ENCODE measurements at places on chromosomes 2 and 18. TPM values are rescaled to one million over a fixed set of nuclear protein-coding genes. Genes with fewer than 3 reads are reported as not detected.

- H3K36me3 ChIP-seq, result peaks cover 37% of the 10 kb centered on the region
- no peaks in the 10 kb centered on the region for H3K27me3 ChIP-seq
- peaks cover 57% of the 10 kb centered on the region for H3K4me1 ChIP-seq
- peak; percentile 29 for DNase-seq
Observed at GRCh38 chr18:23503963-23504344, 643 bp downstream of the RMC1 start.

- H3K4me3 ChIP-seq, result no peak overlapping the region
- no peak overlapping the region for H3K27ac ChIP-seq
- no peaks in the 10 kb centered on the region for H3K36me3 ChIP-seq
- H3K4me1 ChIP-seq, result no peaks in the 10 kb centered on the region
- no peak for DNase-seq
Observed at GRCh38 chr2:235486729-235487128, 7.1 kb upstream of the AGAP1 start.

GRCh38 chr2:141058556-141058955 lies 1072.3 kb downstream of the LRP1B start:
- H3K27me3 ChIP-seq, result no peaks in the 10 kb centered on the region
- H3K27ac ChIP-seq, result no peak overlapping the region
- H3K4me1 ChIP-seq, result no peaks in the 10 kb centered on the region
- H3K36me3 ChIP-seq, result no peaks in the 10 kb centered on the region

The TBR1 gene
- total RNA-seq, result not detected

- H3K4me3 ChIP-seq, result no peak overlapping the region
- no peaks in the 10 kb centered on the region for H3K4me1 ChIP-seq
- peaks cover 14% of the 10 kb centered on the region for H3K27me3 ChIP-seq
- H3K36me3 ChIP-seq, result no peaks in the 10 kb centered on the region
- H3K27ac ChIP-seq, result no peak overlapping the region
Observed at GRCh38 chr18:57856557-57857280, 53.6 kb upstream of the ATP8B1 start.

All from activated CD8-positive, alpha-beta T cell treated with anti-CD3 and anti-CD28 coated beads, Interleukin-2, amount 10 ng/mL, durations not matched to agents 7 days and 5 days (primary cell).